Stimulated activated CD8-positive, alpha-beta memory T cell treated with anti-CD3 and anti-CD28 coated beads, Interleukin-2, amount 100 ng/mL, for 1 hour (primary cell): ENCODE measurements at places on chromosomes 3 and 15.

DNA sequence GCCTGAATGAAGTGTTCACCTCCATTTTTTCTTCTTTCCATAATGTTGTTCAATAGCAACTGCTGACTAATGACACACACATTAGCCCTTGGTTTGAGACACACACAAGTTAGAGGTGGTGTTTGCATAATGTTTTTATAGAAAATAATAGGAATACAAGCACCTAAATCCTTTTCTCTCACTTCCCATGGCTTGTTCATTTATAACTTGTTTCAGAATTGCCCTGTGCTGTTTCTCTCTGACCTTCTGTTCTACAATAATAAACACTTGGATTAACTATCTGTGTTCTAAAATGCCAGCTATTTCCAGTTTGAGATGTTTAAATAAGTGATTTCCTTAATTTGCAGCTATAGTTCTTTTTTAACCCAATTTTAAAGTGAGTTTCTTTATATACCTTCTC lies 525.1 kb upstream of the ROBO2 start:
- DNase-seq = no peak

DNA sequence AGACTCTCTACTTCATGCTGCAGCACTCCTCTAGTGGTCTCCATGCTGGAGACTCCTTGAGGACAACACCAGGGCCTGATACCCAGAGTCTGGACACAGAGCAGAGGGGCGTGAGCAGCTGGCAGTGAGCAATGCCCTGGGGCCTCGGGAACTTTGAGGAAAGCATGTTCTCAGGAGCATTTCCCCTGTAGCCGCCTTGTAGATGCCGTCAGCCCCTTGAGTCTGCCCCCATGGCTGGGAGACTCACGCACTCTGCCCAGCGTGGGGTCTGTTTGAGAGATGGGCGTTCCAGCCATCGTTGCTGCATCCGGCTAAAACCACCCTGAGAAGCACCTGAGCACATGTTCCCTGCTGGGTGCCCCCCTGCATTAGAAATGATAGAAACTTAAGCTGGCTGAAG lies 56.8 kb downstream of the PLXNA1 start:
- no peak for DNase-seq

DNA sequence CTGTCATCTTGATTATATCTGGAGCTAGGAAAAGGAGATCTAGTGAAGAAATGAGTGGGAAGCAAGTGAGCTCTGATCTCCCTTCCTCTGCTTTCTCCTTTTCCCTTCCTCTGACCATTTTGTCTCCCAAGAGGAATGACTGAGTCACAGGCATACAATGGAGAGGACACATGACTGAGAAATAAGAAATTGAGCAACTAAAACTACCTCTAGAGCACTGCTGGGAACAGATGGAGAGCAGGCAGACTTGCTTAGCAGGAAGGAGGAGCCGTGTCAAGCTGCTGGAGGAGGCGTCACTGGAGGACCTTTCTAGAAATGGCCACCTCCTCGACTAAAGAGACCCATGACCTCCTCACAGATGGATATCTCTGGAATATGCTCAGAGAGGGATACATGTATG lies 66.9 kb upstream of the MYO5C start:
- DNase-seq = no peak

DNA sequence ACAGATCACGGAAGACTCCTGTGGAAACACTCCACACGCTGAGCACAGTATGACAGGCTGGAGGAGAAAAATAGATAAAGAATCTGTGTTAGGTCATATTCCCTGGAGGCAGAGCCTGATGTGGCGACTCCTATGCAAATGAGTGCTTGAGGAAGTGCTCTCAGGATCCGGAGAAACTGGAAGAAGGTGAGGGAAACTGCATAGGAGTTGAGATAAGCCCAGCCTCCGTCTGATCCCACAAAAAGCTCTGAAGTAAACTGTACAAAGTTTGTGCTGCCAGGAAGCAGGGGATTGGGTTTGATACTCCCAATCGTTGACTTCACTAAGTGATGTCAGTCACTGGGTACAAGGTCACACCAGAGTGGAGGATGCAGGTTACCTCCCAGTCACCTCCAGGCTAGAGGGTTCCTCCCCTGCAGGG lies 33.4 kb downstream of the OSBPL10 start:
- DNase-seq = no peak

DNA sequence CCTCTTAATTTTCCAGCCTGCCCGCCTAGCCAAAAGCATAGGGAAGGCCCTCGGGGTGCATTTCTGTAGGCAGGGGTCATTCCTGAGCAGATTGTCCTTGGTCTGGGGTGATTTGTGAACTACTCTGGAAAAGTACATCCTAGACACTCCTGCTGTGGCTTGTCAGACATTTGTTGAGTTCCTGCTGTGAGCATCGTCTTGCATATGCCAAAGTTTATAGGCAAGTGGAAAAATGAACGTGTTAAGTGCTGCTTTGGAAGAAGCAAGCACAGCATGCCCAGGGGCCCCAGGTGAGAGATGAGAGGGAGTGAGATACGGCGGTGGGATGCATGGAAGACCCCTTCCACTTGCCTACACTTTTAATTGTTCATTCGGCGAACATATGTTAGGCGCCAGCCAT lies 237.7 kb upstream of the ST8SIA2 start:
- no peak for DNase-seq

DNA sequence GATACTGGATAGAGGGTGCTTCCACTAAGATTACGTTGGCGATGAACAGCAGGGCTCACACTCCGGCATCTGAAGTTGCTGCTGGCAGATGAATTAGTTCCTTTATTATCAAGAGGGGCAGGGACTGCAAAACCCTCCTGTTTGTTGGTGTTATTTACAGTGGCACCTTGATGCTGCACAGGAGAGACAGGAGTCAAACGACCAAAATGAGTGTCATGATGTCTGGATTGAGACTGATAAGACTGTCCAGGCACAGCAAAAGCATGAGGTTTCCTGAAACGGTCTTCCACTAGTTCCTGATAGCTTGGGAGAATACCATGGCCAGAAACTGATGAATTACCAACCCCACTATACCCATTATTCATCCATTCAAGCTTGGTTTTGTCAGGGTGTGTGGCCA lies 100.8 kb upstream of the NEDD4 start:
- no peak for DNase-seq

DNA sequence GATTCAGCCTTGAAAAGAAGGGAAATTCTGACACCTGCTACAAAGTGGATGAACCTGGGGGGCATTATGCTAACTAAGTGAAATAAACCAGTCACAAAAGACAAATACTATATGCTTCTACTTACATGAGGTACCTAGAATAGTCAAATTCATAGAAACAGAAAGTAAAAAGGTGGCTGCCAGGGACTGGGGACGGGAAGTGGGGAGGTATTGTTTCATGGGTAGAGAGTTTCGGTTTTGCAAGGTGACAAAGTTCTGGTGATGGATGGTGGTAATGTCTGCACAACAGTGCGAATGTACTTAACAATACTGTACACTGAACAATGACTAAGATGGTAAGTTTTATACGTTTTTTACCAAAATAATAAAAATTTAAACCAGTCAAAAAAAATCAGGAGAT lies 4.8 kb downstream of the IDH2 start:
- DNase-seq = peak; percentile 25

DNA sequence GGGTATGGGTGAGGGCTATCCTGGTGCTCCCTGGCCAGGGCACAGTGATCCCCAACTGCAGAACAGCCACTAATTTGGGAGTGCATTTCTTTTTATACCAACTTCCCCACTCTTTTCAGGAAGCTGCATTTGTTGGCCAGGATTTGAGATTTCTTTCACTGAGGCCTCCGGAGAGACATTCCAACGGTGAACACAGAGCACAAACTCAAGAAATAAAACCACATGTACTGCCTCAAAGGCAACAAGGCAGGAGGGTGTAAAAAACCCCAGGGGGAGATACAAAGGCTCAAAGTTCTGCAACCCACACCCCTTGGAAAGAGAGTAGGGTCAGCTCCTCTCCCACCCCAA lies 65.3 kb downstream of the CPN2 start:
- DNase-seq = no peak
